ENCODE measurements at places on chromosomes 5 and 9. TPM values are rescaled to one million over a fixed set of nuclear protein-coding genes. Genes with fewer than 3 reads are reported as not detected.

Gene GPRIN1
- 0.14 TPM for total RNA-seq

Gene DDX4
- not detected for total RNA-seq

GRCh38 chr5:74903165-74903787 is 37.1 kb upstream of the FAM169A start:
- no peak overlapping the region for H3K27ac ChIP-seq
- DNase-seq, result peak; percentile 63
- H3K36me3 ChIP-seq, result no peaks in the 10 kb centered on the region
- H3K27me3 ChIP-seq, result no peaks in the 10 kb centered on the region
- no peaks in the 10 kb centered on the region for H3K4me1 ChIP-seq
- H3K4me3 ChIP-seq, result no peak overlapping the region

DNA sequence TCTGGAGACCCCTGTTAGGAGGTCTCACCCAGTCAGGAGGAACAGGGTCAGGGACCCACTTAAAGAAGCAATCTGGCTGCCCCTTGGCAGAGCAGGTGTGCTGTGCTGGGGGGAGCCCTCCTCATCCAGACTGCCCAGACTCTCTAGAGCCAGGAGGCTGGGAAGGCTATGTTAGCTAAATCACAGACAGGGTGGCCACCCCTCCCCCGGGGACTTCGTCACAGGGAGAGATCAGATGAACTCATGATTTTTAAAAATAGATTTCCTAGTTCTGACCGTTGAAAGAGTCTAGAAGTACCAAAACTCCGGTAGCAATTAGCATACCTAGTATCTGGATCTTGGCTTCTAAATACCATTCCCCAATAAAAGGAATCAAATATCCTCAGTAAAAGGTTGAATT is 35.0 kb upstream of the FOXB2 start:
- DNase-seq, result no peak
- no peaks in the 10 kb centered on the region for H3K27me3 ChIP-seq
- H3K4me1 ChIP-seq, result no peaks in the 10 kb centered on the region
- no peak overlapping the region for H3K27ac ChIP-seq

DNA sequence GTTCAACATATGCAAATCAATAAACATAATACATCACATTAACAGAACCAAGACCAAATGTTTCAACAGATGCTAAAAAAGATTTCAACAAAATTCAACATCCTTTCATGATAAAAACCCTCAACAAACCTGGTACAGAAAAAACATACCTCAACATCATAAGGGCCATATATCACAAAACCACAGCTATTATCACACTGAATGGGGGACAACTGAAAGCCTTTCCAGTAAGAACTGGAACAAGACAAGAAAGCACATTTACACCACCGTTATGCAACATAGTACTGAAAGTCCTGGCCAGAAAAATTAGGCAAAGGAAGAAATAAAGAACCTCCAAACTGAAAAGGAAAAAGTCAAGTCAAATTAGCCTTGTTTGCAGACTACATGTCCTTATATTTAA is 93.6 kb downstream of the DTWD2 start:
- no peak overlapping the region for H3K27ac ChIP-seq
- no peaks in the 10 kb centered on the region for H3K36me3 ChIP-seq
- no peak overlapping the region for H3K4me3 ChIP-seq
- H3K27me3 ChIP-seq, result no peaks in the 10 kb centered on the region
- no peaks in the 10 kb centered on the region for H3K4me1 ChIP-seq

DNA sequence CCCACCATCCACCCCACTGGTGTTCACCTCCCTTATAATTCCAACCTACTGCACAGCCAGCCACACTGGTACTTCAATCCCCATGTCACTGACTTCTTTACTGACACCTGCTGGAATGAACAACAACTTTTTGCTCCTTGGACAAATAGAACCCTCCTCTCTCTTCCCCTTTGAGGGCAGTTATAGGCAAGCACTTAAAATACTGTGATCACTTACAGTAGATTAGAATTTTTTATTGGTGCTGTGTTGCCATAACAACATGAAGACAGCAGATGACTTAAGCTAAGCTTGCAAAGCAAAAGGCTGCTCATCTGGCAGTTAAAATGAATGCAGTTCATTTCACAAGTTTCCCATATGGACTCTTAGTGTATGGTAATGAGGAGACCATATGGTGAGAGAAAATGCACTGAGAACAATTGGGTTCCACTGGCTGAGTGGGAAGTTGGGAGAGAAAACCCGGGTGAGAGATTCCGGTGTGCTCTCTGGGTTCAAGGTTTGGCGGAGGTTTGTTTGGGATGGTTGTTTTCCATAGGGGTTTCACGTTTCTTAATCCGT is 374.3 kb downstream of the EBF1 start:
- DNase-seq, result no peak
- peaks cover 2% of the 10 kb centered on the region for H3K27me3 ChIP-seq
- no peaks in the 10 kb centered on the region for H3K36me3 ChIP-seq
- no peak overlapping the region for H3K4me3 ChIP-seq

DNA sequence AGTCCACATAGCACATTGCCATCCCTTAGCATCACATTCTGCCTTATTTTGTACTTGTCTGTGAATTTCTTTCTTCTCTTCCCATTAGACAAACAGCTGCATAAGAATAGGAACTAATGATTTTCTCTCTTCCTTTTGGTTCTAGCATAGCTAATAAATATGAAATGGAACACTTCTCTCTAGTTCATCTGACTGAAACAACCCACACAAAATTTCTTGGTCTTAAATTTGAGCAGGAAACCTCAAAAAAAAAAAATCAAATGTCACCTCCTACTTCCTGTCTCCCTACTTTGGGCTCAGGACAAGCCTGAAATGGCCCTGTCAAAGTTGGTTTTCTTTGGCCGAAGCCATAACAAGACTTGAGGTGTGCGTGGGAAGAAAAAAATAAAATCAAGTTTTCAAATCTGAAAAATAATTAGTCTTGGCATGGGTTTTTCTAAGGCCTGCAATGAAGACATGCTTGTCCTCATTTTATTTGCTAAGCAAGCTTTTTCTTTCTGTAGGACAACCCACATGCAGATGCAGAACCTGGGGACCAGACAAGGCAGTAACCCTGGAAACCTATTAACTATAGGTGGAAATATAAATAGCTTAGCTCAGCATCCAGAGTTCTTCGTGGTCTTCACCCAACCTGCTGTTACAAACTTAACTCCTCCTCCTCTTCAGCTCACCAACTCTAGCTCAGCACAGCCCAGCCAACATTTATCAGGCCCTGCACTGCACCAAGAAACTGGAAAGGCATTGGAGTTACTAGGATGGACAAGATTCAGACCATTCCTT is 523.5 kb upstream of the KLF4 start:
- no peaks in the 10 kb centered on the region for H3K27me3 ChIP-seq
- H3K27ac ChIP-seq, result no peak overlapping the region
- no peak for DNase-seq
- no peaks in the 10 kb centered on the region for H3K36me3 ChIP-seq
- H3K4me1 ChIP-seq, result no peaks in the 10 kb centered on the region

DNA sequence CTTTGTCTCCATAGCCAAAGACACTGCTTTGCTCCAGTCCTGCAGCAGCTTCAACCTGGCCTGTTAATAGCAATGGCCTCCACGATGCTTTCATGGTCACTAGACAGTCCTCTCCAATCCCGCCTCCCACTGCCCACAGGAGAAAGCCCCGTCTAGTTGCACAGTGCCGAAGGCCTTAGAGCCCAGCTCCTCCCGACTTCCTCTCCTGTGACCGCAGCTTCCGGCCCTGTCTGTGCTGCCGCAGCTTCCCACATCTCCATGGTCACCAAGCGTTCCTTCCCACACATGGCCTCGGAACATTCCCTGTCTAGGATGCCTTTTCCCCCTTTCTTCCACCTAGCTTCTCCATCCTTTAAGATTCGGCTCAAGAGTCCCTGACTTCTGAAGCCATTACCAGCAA is 23.4 kb downstream of the PCA3 start:
- no peaks in the 10 kb centered on the region for H3K4me1 ChIP-seq
- H3K27me3 ChIP-seq, result no peaks in the 10 kb centered on the region
- no peak for DNase-seq
- no peaks in the 10 kb centered on the region for H3K36me3 ChIP-seq

DNA sequence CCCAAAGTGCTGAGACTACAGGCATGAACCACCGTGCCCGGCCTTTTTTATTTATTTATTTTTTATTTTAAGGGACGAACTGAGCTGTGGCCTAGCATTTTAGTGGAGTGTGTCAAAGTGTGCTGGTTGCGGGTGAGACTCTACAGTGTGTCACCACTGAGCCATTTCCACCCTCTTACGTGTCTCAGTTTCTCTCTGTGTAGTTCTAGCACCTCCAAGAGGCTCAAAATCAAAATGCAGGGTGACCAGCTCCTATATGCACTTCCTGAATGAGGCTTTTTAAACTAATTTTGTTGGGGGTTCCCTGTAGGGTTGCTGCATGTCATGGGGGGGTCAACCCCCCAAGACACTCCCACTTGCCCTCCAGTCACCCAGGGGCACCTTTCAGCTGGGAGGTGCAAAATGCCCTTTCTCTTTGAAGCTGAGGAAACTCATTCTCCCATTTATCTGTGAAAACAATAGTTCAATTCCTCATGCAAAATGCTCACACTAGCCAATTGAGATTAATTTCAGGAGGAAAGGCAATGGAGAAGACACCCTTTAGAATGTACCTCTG is 69.3 kb downstream of the COL15A1 start:
- no peak for DNase-seq
- H3K36me3 ChIP-seq, result no peaks in the 10 kb centered on the region
- H3K4me3 ChIP-seq, result no peak overlapping the region
- no peaks in the 10 kb centered on the region for H3K27me3 ChIP-seq
- H3K27ac ChIP-seq, result no peak overlapping the region
- H3K4me1 ChIP-seq, result no peaks in the 10 kb centered on the region

DNA sequence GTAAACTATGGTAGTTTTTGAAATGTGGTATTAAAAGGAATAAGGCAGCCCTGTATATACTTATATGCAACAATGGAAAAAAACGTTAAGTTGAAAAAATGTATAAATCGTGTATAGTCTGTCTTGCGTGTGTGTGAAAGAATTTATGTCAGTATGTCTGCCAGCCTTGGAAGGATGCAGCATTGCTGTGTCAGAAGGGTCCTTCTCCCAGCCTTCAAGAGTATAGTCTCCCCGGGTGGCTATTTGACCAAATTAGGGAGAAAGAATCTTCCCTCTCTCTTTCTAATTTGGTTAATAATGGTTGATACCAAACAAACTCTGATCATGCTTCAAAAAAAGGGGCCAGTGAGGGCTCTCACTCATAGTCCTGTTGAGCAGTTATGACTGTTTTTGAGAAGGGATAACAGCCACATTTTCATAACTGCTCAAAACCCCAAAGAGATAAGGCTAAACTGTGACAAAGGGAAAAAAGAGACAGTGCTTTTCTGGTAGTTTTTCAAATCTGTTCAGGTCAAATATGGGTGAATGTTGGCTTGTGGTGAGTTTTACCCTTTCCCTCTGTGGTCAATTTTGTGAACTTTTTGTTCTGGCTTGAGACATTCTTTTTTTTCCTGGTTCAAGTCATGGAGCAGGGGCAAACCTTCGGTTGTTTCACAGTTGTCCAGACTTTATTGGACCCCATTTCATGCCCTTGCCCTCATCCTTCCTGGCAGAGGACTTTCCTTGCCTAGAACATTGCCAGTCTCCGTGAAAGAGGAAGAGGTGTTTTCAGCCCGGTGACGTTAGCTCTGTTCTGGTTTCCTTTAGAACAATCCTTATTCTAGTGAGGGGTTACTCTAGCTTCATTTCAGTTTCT is 21.0 kb downstream of the SNX30 start:
- no peaks in the 10 kb centered on the region for H3K27me3 ChIP-seq
- no peak overlapping the region for H3K4me3 ChIP-seq
- no peaks in the 10 kb centered on the region for H3K36me3 ChIP-seq
- no peak for DNase-seq

DNA sequence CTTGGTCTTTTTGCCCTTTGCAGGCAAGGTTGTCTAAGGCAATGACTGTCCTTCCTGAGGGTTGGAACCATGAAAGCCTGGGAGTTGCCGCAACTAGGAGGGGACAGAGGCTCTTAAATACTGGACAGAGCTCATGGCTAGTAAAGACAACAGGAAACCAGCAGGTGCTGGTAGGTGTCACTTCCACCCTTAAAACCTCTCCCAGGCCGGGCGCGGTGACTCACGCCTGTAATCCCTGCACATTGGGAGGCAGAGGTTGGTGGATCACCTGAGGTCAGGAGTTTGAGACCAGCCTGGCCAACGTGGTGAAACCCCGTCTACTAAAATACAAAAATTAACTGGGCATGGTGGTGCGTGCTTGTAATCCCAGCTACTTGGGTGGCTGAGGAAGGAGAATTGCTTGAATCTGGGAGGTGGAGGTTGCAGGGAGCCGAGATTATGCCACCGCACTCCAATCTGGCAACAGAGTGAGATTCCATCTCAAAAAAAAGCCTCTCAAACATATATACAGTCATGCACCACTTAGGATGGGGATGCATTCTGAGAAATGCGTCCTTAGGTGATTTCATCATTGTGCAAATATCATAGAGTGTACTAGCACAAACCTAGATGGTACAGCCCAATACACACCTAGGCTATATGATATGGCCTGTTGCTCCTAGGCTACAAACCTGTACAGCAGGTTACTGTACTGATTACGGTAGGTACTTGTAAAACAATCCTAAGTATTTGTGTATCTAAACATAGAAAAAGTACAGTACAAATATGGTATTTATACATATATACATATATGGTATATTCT is 102.7 kb downstream of the HSPA4 start:
- no peaks in the 10 kb centered on the region for H3K36me3 ChIP-seq
- H3K27me3 ChIP-seq, result no peaks in the 10 kb centered on the region
- no peak overlapping the region for H3K27ac ChIP-seq
- no peak overlapping the region for H3K4me3 ChIP-seq
- no peaks in the 10 kb centered on the region for H3K4me1 ChIP-seq

DNA sequence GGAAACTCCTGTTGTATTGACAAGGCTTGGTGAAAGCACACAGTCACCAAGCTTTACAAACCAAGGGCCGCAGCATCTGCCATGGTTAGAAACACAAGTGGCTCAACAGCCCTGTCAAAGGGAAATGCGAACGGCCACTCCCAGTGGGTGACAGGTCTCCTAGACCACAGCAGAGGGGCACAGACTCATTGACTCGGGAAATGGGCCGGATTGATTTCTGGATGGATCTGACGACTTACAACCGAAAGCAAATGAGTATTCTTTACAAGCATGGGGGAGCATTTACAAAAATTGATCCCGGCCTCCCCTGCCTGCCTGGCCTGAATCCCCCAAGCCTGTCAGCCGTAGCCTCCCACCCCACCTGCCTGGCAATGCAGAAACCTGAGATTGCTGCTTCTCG is 48.2 kb downstream of the ADAMTS2 start:
- H3K27ac ChIP-seq, result no peak overlapping the region
- DNase-seq, result no peak

- DNase-seq, result no peak
- H3K27me3 ChIP-seq, result no peaks in the 10 kb centered on the region
- no peak overlapping the region for H3K4me3 ChIP-seq
- H3K36me3 ChIP-seq, result no peaks in the 10 kb centered on the region
- no peaks in the 10 kb centered on the region for H3K4me1 ChIP-seq
Measured at GRCh38 chr9:114486205-114486963, 18.9 kb downstream of the WHRN start.

GRCh38 chr5:140145818-140146522 is 20.2 kb downstream of the IGIP start:
- no peaks in the 10 kb centered on the region for H3K36me3 ChIP-seq
- no peak overlapping the region for H3K27ac ChIP-seq
- no peaks in the 10 kb centered on the region for H3K27me3 ChIP-seq
- peak overlapping the region; percentile 24 for H3K4me3 ChIP-seq
